DMS79 (cell line): ENCODE measurements at places on chromosomes 7 and 10.

DNA sequence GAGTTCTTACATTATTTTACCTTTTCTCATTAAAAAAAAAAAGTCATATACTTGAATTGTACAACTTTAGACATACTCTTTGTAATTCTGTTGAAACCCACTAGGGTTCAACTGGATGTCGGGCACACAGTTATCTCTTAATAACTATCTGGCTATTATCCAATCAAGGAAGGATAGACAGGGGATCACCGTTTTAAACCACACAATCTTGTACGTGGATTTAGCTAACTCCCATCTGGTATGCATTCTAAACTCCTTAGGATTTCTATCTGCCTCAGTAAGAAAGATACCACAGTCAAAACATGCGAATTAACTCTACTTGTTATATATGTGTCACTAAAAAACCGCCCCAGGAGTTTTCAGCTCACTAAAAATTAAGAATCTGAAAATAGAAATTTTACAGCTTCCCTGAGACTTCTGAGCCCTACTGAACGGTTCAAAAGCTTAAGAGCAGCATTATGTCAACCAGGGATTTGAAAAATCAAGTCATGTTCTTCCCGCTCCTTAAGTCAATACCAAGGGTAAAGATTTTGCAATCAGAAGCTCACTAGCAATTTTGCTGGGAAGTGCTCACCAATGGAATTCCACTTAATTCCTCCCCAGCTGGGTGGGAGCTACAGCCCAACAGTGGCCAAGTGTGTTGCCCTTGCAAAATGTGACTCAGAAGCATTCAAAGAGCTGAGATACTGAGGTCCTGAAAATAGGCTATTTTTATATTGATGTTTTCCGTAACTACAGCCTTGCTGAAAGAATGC, 267.0 kb downstream of the FRMD4A start:
- no peak for DNase-seq

DNA sequence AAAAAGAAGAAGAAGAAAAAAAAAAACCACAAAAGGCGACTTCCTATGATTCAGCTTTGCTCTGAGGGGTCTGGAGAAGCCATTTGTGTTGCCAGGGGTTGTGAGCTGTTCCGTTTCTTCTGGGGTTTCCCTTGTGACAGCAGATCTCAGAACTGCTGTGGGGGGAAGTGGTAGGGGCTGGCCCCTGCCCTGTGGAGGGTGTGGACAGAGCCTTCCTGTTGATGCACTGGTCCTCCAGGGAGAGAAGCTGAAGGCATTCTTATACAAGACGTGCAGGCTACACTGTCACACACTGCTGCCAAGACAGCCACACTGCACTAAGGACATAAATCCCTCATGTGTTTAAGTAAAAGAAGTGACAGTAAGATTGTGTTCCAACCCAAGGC, 17.3 kb upstream of the CSGALNACT2 start:
- no peak for DNase-seq

GRCh38 chr7:114048386-114049235, 129.8 kb upstream of the PPP1R3A start:
- DNase-seq, result peak; percentile 5

DNA sequence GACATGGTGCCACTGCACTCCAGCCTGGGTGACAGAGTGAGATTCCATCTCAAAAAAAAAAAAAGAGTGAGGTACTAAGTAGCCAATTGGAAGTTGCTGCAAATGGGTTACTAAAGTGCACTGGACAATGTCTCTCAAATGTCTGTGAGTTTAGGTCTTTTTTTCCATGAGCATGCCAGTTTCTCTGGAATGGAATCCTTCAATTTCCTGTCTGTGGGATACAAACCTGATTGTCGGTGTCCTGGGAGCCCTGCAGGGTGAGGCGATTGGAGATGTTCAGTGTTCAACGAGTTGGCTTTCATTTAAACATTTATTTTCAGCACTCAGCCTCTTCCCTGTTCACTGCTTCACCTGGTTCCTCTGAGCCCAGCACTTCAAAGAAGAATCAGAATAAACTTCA, 5.3 kb upstream of the CALD1 start:
- no peak for DNase-seq

DNA sequence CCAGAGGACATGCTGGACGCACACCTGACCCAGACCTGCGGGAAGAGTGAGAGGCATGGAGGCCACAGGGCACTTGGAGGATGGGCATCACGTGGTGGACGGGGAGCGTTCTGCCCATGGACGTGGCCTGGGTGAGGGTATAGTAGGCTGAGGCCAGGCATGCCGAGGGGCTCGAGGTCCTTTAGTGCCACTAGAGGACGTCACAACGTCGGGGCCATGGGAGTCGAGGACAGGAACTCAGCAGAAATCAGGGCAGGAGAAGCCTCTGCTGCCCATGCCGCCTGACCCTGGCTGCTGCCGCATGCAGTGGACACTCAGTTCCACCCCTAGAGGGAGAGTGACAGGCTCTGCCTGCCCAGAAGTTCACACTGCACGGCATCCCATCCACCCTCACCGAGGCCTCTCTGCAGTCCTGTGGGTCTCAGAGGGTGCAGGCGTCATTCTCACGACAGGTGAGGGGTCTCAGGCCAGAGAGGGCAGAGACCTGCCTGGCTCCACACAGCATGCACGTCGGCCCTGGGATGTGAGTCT, 198.7 kb downstream of the ADARB2 start:
- no peak for DNase-seq

GRCh38 chr7:120856198-120856597, 1.7 kb downstream of the TSPAN12 start:
- no peak for DNase-seq

DNA sequence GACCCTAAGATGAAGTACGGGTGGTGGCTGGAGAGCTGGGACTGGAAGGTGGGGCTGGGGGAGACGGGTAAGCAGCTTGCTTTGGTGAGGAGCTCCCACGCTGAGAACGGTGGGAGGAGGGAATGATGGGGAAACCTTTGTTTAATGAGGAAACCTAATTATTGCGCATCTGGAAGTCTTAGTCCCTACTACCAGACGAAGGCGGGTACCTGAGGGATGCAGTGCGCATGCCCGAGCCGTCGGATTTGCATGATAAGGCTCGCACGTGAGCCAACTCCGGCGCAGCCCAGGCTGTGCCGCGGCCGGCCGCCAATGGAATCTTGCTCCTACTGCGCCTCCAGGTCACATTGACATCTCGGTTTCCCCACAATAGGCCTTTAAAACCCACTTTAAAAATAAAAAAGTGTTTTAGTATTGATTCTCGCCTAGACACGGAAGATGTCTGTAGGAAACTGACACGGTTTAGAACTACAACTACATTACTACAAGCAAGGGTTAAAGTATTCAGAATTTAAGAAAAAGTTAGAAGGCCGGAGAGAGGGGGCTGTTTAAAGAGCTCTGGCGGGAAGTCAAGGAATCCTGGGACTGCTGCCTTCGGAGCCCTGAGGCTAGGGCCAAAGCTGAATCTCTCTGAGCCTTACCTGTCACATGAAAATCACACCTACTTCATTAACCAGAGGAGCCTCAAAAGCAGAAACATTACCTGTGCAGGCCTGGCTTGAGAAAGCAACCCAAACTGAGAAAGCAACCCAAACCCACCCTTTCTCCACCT, 12.1 kb upstream of the DLX6 start:
- no peak for DNase-seq

DNA sequence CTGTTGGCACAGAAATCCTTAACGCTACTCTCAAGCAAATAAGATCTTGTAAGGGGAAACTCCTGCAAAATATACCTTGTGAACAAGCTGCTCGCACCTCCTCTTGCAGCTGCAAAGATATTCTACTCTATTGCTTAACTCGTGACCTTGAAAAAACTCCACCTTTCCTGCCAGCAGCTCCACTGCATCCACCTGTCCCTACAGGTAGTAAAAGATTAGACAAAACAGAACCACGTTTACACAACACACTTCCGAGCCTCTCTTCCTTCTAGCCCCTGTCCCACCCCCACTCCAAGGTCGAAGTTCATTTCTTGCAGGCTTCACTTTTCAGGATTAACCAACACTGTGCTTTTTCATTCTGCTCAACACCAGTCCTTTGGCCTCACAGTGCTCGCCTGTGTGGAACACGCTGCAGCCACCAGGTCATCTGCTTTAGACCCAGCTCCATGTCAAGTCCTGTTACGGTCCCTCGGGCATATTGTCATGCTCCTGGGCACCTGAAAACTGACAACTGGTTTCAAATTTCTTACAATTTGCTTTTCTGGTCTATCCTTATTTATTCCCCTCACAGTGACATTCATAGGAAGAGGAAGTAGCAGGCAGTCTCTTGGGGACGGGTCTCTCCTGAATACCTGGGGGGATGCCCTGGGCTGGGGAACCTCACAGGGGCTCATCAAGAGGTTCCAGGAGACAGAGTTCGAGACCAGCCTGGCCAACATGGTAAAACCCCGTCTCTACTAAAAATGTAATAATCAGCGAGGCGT, 165.8 kb upstream of the KLF14 start:
- no peak for DNase-seq

DNA sequence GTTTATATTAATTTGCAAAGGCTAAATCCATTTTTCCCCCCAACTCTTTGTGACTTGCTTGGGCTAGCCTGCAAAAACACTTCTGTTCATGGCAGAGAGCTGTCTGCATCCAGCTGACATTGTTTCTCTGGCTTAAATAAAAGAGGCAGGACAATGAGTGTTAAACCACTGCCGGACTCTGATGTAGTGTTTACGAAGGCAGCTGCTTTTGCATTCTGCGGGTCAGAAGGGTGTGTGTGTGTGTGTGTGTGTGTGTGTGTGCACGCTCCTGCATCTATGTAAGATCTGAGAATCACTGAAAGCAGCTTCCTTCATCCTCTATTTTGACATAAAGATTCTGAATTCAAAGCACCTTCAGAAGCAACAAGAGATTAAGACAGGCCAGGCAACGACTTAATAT, 28.3 kb downstream of the NRP1 start:
- no peak for DNase-seq

GRCh38 chr7:68958571-68958970, 639.7 kb upstream of the AUTS2 start:
- DNase-seq, result no peak

- no peak for DNase-seq
These were observed 128.4 kb downstream of the WNT2 start for GRCh38 chr7:117194445-117194844.

- DNase-seq, result no peak
These were observed 56.1 kb upstream of the SLC35B4 start for GRCh38 chr7:134372858-134373257.

- DNase-seq, result no peak
These were observed 42.3 kb downstream of the NOC3L start for GRCh38 chr10:94320285-94320914.
